Naive B cell (primary cell): ENCODE measurements at places on chromosomes 2 and 18. TPM values are rescaled to one million over a fixed set of nuclear protein-coding genes. Genes with fewer than 3 reads are reported as not detected.

The MALT1 gene
- 85.2 TPM for polyA plus RNA-seq

DNA sequence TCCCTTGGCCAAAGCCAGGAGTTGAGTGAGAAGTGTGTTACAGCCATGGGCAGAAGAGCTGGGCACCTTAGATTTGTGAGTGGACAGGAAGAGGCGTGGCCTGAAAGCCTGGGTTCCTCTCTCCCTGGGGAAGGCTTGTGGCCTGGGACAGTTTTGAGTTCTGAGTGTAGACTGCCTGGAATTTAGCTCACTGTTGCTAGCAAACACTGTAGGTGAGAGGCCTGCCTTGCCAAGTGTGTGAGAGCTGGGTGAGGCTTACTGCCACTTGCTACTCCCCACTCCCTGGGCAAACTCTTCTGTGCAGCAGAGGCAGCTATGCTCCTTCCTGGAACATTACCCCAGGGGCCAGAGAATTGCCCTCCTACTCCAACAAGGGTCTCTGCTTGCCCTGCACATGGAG, 150.0 kb upstream of the GALNT5 start:
- no peaks in the 10 kb centered on the region for H3K4me1 ChIP-seq
- no peak for DNase-seq
- no peaks in the 10 kb centered on the region for H3K27me3 ChIP-seq
- no peak overlapping the region for H3K4me3 ChIP-seq
- no peaks in the 10 kb centered on the region for H3K36me3 ChIP-seq

GRCh38 chr18:32661486-32662299, 111.1 kb downstream of the KLHL14 start:
- peaks cover 25% of the 10 kb centered on the region for H3K27me3 ChIP-seq
- no peak for DNase-seq
- no peak overlapping the region for H3K27ac ChIP-seq
- no peaks in the 10 kb centered on the region for H3K4me1 ChIP-seq

GRCh38 chr2:74751981-74752851, 81.7 kb upstream of the HK2 start:
- no peak overlapping the region for H3K4me3 ChIP-seq
- DNase-seq: no peak
- peaks cover 4% of the 10 kb centered on the region for H3K36me3 ChIP-seq
- H3K4me1 ChIP-seq: peaks cover 5% of the 10 kb centered on the region
- no peak overlapping the region for H3K27ac ChIP-seq
- peaks cover 26% of the 10 kb centered on the region for H3K27me3 ChIP-seq

The SPEG gene
- polyA plus RNA-seq: not detected

The OTOF gene
- not detected for polyA plus RNA-seq

GRCh38 chr2:119327431-119327830, 39.2 kb downstream of the C2orf76 start:
- H3K27me3 ChIP-seq: no peaks in the 10 kb centered on the region
- no peak overlapping the region for H3K27ac ChIP-seq
- no peak for DNase-seq
- no peaks in the 10 kb centered on the region for H3K4me1 ChIP-seq
